Central memory CD8-positive, alpha-beta T cell (primary cell): ENCODE measurements at places on chromosomes 7 and 10.

- DNase-seq, result no peak
These were observed 170.4 kb downstream of the DKK1 start for GRCh38 chr10:52484206-52485065.

DNA sequence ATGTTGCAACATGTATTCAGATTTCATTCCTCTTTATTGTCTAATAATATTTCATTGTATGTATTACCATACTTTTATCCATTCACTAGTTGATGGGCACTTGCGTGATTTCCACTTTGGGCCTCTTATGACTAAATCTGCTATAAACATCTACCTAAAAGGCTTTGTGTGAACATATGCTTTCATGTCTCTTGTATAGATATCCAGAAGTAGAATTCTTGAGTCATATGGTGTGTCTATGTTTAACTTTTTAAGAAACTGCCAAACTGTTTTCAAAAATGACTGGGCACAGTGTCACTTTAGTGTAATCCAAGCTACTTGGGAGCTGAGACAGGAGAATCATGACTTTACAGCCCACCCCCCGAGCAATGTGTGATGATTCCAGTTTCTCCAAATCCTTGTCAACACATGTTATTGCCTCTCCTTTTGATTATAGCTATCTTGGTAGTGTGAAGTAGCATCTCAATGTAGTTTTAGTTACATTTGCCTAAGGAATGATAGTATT is 618.9 kb upstream of the C7orf33 start:
- no peak for DNase-seq

- no peak for DNase-seq
These were observed 104.2 kb downstream of the COL26A1 start for GRCh38 chr7:101466871-101467270.

DNA sequence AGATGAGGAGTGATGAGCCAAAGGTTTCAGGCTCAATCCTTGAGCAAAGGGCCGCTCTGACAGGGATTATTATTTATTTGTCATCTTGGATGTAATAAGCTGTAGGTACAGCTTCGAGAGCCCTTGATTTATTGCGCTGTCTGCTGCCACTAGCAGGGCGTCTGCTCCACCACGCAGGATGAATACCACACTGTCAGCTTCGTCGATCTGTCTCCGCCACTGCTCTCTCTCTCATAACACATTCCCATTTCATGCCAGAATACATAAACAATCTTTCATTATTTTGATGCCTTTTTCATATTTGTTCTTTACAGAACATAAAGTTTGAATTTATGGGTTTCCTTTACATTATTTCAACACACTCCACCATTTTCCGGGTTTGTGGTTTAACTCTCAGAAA is 276.6 kb downstream of the LRMDA start:
- DNase-seq, result no peak

DNA sequence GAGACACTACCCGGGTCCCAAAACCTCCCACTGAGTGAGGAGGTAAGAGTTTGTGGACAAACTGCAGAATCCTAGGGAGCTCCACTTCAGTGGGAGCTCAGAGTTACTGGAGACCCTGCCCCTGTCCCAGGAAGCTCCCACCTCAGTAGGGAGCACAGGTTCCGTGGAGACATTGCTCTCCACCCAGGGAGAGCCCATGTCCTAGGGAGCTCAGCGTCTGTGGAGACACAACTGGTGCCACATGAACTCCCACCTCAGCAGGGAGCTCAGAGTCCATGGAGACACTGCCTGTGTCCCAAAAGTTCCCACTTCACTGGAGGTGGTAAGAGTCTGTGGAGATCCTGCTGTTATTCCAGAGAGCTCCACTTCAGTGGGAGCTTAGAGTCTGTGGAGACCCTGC is 6.3 kb downstream of the MYO1G start:
- DNase-seq, result no peak

DNA sequence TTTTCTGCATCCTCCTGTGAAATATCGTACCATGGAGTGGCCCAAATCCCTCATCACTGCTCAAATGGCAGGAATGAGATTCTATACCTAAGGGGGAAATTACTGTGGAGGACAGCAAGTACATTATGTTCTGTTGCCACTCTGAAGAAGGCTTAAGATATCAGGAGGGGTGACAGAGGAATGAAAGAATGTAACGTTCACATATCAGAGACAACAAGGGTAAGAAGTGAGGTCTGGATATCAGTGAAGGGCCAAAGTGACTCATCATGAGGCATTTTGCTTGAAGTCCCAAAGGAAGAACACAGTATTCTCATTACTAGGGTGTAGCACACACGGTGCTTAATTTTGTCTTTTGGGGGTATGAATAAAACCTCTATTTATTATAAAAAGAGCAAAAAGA is 71.5 kb upstream of the SLC13A1 start:
- no peak for DNase-seq

GRCh38 chr7:46544396-46545008 is 623.4 kb upstream of the IGFBP3 start:
- DNase-seq, result no peak

DNA sequence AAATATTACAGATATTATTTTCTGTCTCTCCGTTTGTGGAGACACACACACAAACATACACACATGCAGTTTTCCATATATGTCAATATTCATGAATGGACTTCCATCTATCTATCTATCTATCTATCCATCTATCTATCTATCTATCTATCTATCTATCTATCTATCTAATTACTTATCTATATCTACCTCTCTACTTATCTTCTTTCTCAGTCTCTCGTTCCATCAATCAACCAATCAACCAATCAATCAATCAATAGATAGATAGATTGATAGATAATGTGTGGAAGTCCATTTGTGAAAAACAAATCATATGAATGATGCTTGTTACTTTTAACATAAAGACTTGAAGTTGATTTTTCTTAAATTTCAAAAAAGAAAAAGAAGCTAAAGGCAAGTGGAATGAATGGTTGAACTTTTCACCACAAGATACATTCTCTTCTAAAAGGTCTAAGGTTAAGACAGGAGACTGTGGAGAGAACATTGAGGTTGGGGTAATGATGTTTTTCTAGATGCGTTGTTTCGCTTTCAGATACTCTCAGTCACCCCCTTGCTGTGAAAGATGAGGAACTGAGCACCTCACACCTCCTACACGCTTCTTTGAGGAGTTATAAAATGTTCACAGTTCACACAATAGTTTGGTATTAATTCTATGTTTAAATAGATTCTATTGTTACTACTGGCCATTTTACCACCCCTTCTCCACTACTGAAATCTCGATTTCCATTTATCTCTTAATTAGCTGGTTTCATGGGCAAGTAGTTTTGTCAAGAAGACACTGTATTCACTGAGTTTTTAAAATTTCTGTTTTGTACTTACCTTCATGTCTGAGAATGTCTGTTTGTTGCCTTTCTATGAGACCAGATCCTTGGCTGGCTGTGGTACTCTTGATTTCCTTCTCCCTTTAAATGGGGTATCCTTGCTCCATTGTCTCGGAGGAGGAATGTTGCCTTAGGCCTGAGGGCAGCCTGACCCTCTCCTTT is 114.1 kb downstream of the EMX2 start:
- no peak for DNase-seq

DNA sequence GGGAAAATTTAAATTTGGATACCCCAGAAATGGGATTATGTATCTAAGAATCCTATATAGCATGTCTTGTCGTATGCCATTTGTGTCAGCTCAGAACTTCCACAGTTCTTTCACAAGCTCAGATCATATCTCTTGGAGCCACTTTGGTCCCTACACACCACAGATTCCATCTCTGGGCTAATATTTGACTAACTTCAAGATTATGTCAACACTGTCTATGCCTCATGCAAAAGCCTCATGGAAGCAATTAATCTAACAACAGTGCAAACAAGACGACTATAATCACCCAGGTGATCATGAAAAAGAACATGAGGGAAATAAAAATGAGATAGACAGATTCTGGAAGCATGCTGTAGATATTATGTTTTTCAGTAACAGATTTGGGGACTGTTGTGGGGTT is 189.1 kb downstream of the LRRTM3 start:
- DNase-seq, result no peak

GRCh38 chr10:60883187-60883586 is 60.8 kb downstream of the RHOBTB1 start:
- no peak for DNase-seq

GRCh38 chr10:101215397-101216206 is 13.7 kb downstream of the LBX1 start:
- DNase-seq, result no peak

- DNase-seq, result no peak
These were observed 362.3 kb upstream of the MTPN start for GRCh38 chr7:136339464-136339863.

DNA sequence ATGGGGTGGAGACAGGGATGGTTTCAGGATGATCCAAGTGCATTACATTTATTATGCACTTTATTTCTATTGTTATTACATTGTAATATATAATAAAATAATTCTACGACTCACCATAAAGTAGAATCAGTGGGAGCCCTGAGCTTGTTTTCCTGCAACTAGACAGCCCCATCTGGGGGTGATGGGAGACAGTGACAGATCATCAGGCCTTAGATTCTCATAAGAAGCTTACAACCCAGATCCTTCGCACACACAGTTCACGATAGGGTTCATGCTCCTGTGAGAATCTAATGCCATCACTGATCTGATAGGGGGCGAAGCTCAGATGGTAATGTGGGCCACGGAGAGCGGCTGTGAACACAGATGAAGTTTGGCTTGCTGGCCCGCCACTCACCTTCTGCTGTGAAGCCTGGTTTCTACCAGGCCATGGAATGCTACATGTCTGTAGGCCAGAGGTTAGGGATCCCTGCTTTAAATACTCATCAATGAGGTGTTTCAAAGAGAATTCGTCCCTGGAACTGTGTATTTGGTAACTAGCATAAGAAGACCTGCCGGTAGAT is 21.2 kb upstream of the PRKCQ start:
- no peak for DNase-seq

DNA sequence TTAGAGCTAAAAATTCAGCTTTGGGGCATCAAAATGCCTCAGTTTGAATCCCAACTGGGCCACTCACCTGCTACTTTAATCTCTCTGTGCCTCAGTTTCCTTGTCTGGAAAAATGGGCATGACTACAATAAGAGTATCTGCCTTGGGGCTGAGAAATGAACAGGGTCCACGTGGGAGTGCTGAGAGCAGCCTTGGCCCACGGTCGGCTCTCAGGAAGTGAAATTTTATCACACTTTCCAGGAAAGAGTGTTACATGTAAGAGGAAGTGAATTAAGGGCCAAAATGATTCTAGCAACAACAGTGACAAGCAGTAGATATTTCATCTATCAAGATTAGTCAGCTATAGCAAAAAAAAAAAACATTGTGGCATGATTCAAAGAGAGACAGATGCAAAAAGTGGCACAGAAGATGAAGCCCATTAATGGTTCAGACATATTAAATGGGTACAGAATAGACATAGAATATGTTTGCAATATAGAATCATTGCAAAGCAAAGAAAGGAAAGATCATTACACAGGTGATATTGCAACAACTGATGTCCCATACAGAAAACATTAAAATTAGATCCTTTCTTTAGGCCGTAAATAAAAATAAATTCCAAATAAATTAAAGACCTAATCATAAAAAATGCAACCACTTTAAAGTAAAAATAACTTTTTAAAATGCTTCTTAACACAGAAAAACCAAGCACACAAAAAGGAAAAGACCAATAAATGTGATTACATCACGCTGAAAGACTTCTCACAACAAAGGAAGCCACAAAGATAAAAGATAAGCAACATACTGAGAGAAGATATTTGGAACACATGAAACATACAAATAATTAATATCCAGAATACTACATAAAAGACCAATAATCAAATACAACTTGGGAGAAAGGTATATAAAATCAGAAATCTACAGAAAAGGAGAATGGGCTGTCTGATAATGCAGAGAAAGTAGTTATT is 4.3 kb downstream of the TMEM273 start:
- DNase-seq, result no peak

- DNase-seq, result no peak
These were observed 30.6 kb upstream of the TUBB8 start for GRCh38 chr10:79532-80215.

GRCh38 chr7:32914184-32914583 is 22.6 kb upstream of the KBTBD2 start:
- no peak for DNase-seq

DNA sequence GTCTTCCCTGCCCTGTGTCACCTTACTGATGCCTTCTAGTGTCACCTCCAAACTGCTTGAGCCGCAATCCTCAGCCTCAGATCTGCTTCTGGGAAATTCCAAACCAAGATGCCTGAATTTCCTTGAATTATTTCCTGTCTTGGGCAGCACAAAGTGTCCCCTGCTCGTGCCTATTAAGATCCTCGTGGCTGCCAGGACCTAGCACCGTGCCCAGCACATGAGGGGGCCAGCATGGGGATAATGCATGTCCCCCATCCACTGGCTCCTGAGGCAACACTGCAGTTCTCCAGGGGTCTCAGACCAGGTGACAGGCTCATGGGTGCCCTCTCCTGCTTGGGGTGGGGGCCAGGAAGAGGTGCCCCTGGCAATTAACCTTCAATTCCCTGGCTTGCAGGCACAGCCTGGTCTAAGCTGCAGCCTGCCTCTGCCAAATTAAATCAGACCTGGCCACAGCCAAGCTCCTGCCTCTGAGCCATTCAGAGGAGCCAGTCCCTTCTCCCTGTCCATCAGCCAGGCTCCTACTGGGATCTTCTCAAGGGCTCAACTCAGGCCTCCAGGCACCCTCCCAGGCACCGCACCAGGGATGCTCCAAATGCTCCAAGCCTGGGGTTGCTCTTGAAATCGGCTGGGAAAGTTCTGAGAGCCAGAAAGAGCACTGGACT is 146.6 kb downstream of the SH3PXD2A start:
- DNase-seq, result no peak

- no peak for DNase-seq
These were observed 162.6 kb downstream of the SH2D4B start for GRCh38 chr10:80700252-80700651.

GRCh38 chr10:117175901-117176534 is 21.3 kb upstream of the KCNK18 start:
- DNase-seq, result peak; percentile 55

DNA sequence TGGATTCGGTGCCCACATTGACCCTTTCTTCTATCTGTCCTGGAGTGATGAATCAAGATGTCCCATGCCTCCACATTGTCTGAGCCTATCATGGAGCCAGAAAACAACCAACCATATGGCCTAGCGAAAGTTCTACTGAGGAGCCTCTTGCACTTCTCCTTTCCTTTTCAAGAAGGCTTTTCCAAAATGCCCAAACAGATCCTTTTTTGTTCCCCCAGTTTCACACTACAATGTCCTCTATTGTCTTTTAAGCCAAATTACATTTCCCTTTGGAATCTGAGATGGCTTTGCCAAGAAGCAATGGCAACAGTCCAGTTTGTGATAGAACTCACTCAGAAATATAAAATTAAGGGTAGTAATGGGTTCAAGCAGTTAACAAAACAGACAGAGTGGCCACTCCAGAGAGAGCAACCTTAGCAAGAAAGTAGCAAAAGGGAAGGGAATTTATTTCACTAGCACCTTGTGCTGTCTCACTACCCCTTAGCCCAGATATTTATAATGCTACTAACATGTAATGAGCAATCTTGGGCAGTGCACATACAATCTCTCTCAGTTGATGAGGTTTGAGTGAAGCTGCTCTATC is 194.6 kb upstream of the PDE1C start:
- DNase-seq, result no peak

DNA sequence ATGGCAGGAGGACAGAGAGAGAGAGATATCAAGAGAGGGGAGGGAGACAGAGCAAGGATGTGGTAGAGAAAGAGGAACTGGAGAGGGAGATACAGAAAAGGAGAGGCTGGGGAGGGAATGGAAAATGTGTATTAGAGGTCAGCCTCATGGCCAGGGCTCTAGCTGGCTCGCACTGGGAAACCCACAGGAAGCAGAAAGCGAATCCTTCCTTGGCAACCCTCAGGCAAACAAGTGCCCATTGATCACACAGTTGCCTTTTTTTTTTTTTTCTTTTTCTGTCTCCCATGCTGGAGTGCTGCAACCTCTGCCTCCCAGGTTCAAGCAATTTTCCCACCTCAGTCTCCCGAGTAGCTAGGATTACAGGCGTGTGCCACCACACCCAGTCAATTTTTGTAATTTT is 391.2 kb downstream of the TYW1 start:
- DNase-seq, result no peak
